ENCODE measurements at places on chromosomes 6 and 20.

GRCh38 chr20:38880952-38881735, 45.1 kb upstream of the FAM83D start:
- H3K27me3 ChIP-seq = no peaks in the 10 kb centered on the region
- H3K4me1 ChIP-seq = peaks cover 75% of the 10 kb centered on the region
- H3K4me3 ChIP-seq = peak overlapping the region; percentile 75
- peaks cover 12% of the 10 kb centered on the region for H3K36me3 ChIP-seq
- DNase-seq = no peak
- peak overlapping the region; percentile 84 for H3K27ac ChIP-seq

DNA sequence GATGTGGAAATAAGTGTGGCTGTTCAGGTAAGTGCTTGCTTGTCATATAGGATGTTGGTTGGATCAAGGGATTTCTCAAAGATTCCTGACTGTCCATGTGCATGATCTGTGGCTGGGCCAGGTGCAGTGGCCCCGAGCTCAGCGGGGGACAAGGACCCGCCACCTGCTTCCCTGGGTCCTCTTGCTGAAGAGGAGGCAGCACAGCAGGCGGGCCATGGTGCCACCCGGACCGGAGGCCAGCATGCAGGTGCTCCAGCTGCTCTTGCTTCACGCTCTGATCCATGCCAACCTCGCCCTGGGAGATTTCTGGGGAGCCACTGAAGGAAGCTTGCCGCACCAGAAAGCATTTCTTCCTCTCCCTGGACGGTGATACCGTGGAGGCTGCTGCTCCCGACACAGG, 173.8 kb downstream of the HIVEP2 start:
- no peak overlapping the region for H3K4me3 ChIP-seq
- H3K27me3 ChIP-seq = no peaks in the 10 kb centered on the region
- no peak overlapping the region for H3K27ac ChIP-seq

- DNase-seq = no peak
- peaks cover 6% of the 10 kb centered on the region for H3K27me3 ChIP-seq
- no peaks in the 10 kb centered on the region for H3K4me1 ChIP-seq
- no peak overlapping the region for H3K4me3 ChIP-seq
These were observed 68.3 kb downstream of the NPEPL1 start for GRCh38 chr20:58760856-58761255.

GRCh38 chr6:55319961-55320695, 7.1 kb upstream of the GFRAL start:
- H3K27ac ChIP-seq = no peak overlapping the region
- no peaks in the 10 kb centered on the region for H3K36me3 ChIP-seq
- H3K4me3 ChIP-seq = no peak overlapping the region
- DNase-seq = no peak

GRCh38 chr20:22248051-22248667, 336.2 kb downstream of the FOXA2 start:
- no peak for DNase-seq
- H3K27ac ChIP-seq = no peak overlapping the region
- H3K4me1 ChIP-seq = no peaks in the 10 kb centered on the region

DNA sequence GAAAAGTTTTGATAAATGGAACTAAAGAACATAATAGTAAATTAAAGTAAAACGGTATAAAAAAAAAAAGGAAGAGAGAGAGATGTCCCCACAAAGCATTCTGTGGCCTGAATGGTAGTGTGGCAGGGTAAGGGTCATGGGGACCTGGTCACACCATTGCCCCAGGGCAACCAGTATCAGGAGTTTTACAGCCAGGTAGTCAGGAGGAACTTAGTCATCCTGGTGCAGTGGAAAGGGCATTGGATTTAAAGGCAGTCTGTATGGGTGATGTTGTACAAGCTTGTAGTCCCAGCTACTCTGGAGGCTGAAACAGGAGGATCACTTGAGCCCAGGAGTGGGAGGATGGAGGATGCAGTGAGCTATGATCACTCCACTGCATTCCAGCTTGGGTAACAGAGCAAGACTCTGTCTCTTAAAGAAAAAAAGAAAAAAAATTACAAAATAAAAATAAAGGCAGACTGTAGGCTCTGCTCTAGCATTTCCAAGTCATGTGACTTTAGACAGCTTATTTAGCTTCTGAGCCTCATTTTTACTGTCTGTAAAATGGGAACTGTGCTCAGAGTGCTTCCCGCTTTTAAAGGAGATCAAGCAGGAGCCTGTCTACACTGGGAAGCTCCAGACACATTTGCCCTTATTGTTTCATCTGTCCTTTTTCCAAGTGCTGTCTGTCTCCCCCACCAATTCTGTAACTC, 112.8 kb upstream of the ARMC2 start:
- H3K36me3 ChIP-seq = no peaks in the 10 kb centered on the region
- no peak overlapping the region for H3K27ac ChIP-seq
- peaks cover 13% of the 10 kb centered on the region for H3K27me3 ChIP-seq
- H3K4me1 ChIP-seq = peaks cover 9% of the 10 kb centered on the region
- no peak for DNase-seq

GRCh38 chr6:21953831-21954801, 342.7 kb downstream of the PRL start:
- no peak overlapping the region for H3K4me3 ChIP-seq
- peaks cover 4% of the 10 kb centered on the region for H3K27me3 ChIP-seq
- H3K36me3 ChIP-seq = no peaks in the 10 kb centered on the region
- H3K27ac ChIP-seq = no peak overlapping the region
- DNase-seq = no peak

GRCh38 chr6:89154131-89154530, 8.3 kb downstream of the PM20D2 start:
- H3K4me3 ChIP-seq = no peak overlapping the region
- no peak overlapping the region for H3K27ac ChIP-seq
- H3K27me3 ChIP-seq = no peaks in the 10 kb centered on the region
- peaks cover 12% of the 10 kb centered on the region for H3K36me3 ChIP-seq
- DNase-seq = no peak
